ENCODE measurements at places on chromosomes 6 and 20. TPM values are rescaled to one million over a fixed set of nuclear protein-coding genes. Genes with fewer than 3 reads are reported as not detected.

DNA sequence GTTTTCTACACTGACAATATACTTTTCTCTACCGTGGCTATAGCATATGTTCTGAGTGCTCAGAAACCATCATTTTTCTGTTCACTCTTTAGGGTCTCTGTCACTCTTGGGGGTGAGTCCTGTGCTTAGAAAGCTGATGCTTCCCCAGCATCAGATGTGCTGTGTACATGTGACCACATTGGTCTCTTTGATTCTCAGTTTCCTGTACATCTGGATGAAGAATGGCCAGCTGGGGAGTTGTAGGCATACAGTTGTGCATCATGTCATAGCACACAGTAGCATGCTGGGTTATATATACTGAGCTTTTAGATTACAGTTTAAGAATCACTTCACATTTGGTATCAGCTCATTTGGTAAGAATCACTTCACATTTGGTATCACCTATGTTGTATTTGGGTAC lies 238.6 kb upstream of the PREP start:
- DNase-seq, result no peak

DNA sequence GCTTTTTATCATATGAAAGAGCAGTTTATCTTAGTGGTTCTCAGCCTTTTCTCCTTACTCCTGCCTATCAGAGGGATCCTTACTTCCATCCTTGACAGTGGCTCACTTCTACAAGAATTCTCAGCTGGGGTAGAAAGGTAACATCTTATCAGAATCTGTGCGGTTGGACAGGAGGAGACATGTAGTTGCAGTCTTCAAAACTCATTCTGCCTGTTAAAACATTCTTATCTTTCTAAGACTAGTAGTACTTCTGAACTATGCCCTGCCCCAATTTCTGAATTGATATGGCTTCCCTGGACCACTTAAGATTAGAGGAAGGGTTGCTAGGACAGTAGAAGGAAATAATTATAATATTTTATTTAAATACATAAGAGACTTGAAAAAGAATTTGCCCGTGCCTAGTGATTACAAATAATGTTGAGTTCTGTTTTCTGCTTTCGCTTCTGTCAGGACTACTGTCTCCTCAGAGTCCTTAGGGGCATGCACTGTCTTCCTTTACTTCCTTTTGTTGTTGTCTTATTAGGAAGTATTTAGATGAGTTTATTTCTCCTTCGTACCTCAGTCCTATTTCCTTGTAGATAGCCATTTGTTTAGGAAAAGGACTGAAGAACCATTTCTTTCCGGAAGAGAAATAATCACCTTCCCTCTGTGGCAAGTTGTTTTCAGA lies 24.9 kb downstream of the BLTP3A start:
- DNase-seq, result no peak

DNA sequence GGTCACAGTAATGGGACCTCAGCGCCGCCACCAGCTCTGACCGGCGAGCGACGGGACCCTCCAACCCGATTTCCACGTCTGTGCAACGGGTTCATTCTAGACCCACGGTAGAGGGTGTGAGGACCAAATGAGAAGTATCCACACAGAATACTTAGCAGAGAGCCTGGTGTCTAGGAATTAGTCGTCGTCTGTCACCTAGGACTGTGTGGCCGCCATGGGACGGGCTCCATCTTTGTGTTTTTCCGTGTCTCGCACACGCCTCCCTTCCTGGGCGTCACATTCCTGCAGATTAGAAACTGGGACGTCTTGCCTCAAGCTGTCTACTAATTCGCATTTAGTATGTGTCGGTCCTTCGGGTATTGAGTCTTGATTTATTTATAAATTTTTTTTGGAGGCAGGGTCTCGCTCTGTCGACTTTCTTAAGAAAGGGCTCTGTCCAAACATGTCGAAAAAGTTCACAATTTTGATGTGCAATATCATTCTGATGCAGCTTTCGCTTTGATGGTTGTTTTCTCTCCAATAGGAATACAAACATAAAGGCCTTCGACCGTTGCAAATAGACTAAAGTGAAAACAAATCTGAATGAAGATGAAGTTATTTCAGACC lies 563 bp downstream of the MGME1 start:
- DNase-seq, result no peak

DNA sequence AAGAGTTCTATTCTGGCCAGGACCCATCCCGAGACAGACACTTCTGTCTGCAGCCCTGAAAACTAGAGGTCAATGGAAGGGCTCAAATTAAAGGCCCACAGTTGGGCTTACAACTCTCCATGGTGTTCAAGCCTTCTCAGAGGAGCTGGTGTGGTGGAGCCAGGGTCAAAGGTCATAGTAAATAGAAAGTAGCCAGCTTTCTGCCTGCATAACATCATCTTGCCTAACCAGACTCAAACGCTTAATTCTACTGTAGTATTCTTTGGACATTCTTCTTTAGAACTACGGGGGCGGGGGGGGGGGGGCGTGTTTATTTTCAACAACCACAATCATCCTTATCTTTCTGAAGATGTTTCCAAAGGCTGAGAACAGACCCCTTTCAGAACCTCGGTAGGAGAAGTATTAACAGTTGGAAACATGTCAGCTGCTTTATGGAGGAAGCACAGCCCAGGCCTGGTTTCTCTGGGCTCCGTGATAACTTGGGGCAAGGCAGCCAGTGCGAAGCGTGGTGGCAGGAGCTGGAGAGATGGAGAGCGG lies 1.5 kb upstream of the RREB1 start:
- DNase-seq, result no peak

- no peak for DNase-seq
Measured at GRCh38 chr6:28907394-28907793, 16.4 kb downstream of the TRIM27 start.

Gene HLA-G
- 0.75 TPM for total RNA-seq

Gene MYB
- 1.7 TPM for total RNA-seq
